ENCODE measurements at places on chromosomes 3 and 15. TPM values are rescaled to one million over a fixed set of nuclear protein-coding genes. Genes with fewer than 3 reads are reported as not detected.

DNA sequence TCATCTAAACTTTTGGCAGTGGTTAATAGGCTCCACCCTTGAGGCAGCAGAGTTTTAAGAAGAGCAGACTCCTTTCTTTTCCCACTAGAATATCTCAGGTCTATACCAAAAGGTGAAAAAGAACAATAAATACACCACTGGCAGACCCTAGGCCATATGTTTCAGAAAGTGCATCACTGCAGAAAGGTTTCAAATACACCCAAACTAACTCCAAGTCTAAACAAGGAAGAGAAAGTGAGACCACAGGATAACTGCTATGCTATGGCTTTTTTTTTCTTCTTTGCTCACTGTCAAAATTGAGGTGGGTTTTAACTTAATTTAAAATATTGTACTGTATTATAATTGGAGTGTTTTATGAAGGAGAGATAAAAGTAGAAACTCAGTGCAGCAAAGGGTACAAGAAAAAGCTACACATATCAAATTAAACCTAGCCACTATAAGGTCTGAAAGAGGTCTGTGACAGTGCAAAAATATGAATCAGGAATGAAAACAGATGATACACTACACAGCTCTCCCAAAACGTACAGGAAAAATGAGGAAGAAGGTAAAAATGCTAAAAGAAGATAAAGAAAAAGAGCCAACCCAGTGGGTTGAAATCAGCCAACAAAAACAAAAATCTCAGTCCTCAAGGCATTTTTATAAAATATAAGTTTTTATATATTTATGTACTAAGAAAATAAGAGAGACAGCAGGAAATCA, 8.4 kb downstream of the SNX4 start:
- no peaks in the 10 kb centered on the region for H3K27me3 ChIP-seq
- H3K36me3 ChIP-seq = peaks cover 66% of the 10 kb centered on the region
- H3K4me3 ChIP-seq = peak overlapping the region; percentile 41
- peaks cover 29% of the 10 kb centered on the region for H3K4me1 ChIP-seq
- peak overlapping the region; percentile 71 for H3K27ac ChIP-seq

DNA sequence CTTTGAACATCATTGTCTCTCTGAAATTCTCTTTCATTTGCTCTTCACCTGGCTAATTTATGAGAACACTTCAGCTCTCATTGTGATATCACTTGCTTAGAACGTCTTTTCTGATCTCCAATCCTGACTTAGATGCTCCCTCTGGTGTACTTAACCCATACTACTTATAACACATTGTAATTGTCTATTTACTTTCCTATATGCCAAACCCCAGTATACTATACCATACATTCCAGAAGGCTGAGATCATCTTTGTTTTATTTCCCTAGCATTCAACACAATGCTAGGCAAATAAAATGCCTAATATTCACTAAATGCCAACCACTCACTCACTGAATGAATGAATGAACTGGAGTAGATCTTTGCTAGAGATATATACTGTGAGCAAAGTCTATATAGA, 27.0 kb upstream of the PEX5L start:
- no peak overlapping the region for H3K27ac ChIP-seq
- no peaks in the 10 kb centered on the region for H3K36me3 ChIP-seq
- no peaks in the 10 kb centered on the region for H3K27me3 ChIP-seq
- DNase-seq = no peak

- peak overlapping the region; percentile 92 for H3K27ac ChIP-seq
- H3K4me1 ChIP-seq = peaks cover 39% of the 10 kb centered on the region
- no peak for DNase-seq
- H3K36me3 ChIP-seq = no peaks in the 10 kb centered on the region
- peaks cover 11% of the 10 kb centered on the region for H3K27me3 ChIP-seq
Observed at GRCh38 chr3:53044371-53044710, 1.5 kb downstream of the SFMBT1 start.

DNA sequence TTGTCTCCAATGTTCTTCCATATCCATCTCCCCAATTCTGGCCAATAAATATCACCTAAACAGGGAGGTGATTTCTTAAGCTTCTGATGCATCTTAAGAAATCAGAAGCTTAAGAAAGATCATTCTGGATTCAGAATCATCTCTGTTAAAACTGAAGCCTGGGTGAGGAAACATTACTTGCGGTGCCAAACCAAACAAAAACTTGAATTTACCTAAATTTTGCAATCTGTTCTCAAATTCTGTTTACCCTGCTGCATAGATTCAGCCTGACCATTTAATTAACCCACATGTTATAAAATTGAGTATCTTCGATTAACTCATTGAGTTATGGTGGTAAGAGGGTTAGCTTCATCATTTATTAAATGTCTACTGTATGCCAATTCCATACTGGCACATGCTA, 204.4 kb upstream of the ZNF385D start:
- no peaks in the 10 kb centered on the region for H3K4me1 ChIP-seq
- no peak overlapping the region for H3K27ac ChIP-seq
- no peak overlapping the region for H3K4me3 ChIP-seq
- DNase-seq = no peak
- no peaks in the 10 kb centered on the region for H3K36me3 ChIP-seq

DNA sequence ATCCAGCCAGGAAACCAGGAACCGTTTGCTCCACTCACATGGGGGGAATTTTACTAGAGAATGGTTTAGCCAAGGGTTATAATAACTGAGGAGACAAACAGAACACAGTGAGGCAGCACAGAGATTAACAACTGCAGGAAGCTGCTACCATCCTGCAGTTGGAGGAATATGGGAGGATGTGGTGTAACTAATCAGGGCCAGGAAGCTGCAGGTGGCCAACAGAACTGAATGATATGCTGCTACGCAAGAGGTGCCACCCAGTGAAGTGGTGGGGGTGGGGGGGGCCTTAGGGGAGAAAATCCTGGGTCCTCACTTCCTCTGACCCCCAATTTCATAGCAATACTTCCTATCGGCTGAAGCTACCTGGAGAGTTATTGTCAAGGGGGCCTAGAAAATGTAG, 306.4 kb upstream of the STT3B start:
- H3K36me3 ChIP-seq = peaks cover 17% of the 10 kb centered on the region
- no peaks in the 10 kb centered on the region for H3K27me3 ChIP-seq
- peak; percentile 62 for DNase-seq
- H3K27ac ChIP-seq = peak overlapping the region; percentile 80
- peaks cover 57% of the 10 kb centered on the region for H3K4me1 ChIP-seq

- H3K4me3 ChIP-seq = no peak overlapping the region
- H3K36me3 ChIP-seq = peaks cover 26% of the 10 kb centered on the region
- H3K27ac ChIP-seq = no peak overlapping the region
- H3K4me1 ChIP-seq = peaks cover 31% of the 10 kb centered on the region
Observed at GRCh38 chr3:122004991-122005565, 17.0 kb downstream of the ILDR1 start.

GRCh38 chr15:89556413-89557262, 18.6 kb upstream of the TICRR start:
- peaks cover 30% of the 10 kb centered on the region for H3K27me3 ChIP-seq
- H3K4me3 ChIP-seq = no peak overlapping the region
- no peaks in the 10 kb centered on the region for H3K36me3 ChIP-seq
- peak; percentile 57 for DNase-seq

DNA sequence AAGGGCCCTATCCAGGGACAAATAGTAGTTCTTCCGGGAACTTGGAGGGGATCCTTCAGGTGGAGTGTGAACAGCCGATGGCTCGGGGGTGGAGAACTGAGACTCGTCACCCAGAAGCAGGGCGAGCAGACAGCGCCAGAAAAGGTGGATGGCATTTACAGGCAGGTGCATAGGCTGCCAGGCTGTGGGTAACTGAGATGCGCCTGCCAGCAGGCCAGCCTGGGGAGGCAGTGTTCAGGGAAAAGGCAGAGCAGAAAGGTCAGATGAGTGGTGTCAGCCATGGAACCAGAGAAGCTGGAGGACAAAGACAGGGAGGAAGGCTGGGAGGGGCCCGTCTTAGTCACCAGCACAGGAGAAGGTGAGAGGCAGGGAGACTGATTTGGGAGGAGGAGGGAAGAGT, 53.0 kb upstream of the SEC22A start:
- H3K27ac ChIP-seq = no peak overlapping the region
- DNase-seq = no peak
- no peaks in the 10 kb centered on the region for H3K4me1 ChIP-seq
- peaks cover 34% of the 10 kb centered on the region for H3K36me3 ChIP-seq
- no peaks in the 10 kb centered on the region for H3K27me3 ChIP-seq

DNA sequence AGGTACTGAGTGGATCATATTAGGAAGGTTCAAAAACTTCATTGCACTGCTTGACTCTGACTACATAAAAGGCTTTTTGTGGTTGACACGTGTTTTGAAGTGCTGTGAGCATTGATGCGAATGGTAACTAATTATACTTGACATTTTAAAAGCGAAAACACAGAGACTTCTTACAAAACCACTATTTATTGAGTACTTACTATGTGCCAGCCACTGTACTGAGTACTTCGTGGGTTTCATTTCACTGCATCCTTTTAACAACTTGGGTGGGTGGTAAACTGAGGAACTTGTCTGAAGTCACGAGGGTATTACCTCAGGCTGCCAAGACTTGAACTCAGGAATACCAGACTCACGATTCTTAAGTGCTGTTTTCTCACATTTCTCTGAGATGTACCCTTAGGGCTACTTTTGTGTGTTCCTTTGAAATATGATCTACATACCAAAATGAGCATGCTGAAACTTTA, 45.3 kb upstream of the PPP4R2 start:
- H3K27me3 ChIP-seq = peaks cover 3% of the 10 kb centered on the region
- H3K27ac ChIP-seq = no peak overlapping the region
- H3K4me3 ChIP-seq = no peak overlapping the region
- H3K36me3 ChIP-seq = no peaks in the 10 kb centered on the region

GRCh38 chr3:103609472-103609871, 1174.7 kb downstream of the ZPLD1 start:
- no peak overlapping the region for H3K27ac ChIP-seq
- no peak for DNase-seq
- H3K4me1 ChIP-seq = no peaks in the 10 kb centered on the region
- H3K27me3 ChIP-seq = no peaks in the 10 kb centered on the region

DNA sequence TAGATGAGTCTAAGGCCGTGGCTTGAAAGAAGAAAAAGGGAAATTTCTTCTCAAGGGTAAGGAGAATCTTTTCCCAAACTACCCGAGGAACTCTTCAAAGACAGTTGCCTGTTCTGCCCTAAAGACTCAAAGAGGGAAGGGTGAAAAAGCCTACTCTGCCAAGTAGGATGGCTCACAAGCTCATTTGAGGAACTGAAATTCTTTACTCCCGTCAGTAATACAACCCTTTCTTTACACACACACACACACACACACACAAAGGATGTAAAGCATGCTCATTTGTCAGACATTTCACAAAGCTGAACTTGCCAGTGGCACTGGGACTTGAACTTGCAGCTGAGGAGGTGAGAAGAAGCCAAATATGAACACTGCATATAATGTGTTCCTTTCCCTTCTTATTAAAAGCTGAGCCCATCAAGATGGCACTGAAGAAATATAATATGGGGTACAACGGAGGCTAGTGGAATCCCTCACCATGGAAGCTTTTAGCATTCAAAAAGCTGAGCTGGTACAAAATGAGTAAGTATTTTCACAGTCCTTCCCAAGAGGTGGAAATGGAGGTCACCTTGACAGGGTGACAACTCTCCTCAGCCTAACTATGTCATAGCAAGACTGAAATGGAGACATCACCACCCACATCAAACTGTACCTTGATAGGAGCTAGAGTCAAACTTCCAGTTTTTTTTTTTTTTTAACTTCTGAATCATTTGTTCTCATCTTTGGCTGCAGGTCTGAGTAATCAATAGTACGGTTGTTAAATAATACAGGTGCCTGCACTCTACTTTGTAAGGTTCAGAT, 57.6 kb downstream of the TAFA4 start:
- H3K4me3 ChIP-seq = no peak overlapping the region
- no peaks in the 10 kb centered on the region for H3K36me3 ChIP-seq
- no peak for DNase-seq
- peaks cover 13% of the 10 kb centered on the region for H3K27me3 ChIP-seq
- H3K4me1 ChIP-seq = no peaks in the 10 kb centered on the region

- H3K4me3 ChIP-seq = peak overlapping the region; percentile 70
- peak overlapping the region; percentile 92 for H3K27ac ChIP-seq
- peaks cover 66% of the 10 kb centered on the region for H3K4me1 ChIP-seq
- H3K36me3 ChIP-seq = peaks cover 4% of the 10 kb centered on the region
- no peaks in the 10 kb centered on the region for H3K27me3 ChIP-seq
Observed at GRCh38 chr3:128787256-128788253, 61.6 kb downstream of the RAB7A start.

- no peak overlapping the region for H3K27ac ChIP-seq
- H3K27me3 ChIP-seq = no peaks in the 10 kb centered on the region
- DNase-seq = no peak
Observed at GRCh38 chr3:60055765-60056164, 1005.9 kb upstream of the CFAP20DC start.

- H3K4me1 ChIP-seq = no peaks in the 10 kb centered on the region
- DNase-seq = no peak
- no peaks in the 10 kb centered on the region for H3K27me3 ChIP-seq
- H3K36me3 ChIP-seq = no peaks in the 10 kb centered on the region
- H3K27ac ChIP-seq = no peak overlapping the region
Observed at GRCh38 chr15:40290918-40291574, 8.2 kb upstream of the ANKRD63 start.

DNA sequence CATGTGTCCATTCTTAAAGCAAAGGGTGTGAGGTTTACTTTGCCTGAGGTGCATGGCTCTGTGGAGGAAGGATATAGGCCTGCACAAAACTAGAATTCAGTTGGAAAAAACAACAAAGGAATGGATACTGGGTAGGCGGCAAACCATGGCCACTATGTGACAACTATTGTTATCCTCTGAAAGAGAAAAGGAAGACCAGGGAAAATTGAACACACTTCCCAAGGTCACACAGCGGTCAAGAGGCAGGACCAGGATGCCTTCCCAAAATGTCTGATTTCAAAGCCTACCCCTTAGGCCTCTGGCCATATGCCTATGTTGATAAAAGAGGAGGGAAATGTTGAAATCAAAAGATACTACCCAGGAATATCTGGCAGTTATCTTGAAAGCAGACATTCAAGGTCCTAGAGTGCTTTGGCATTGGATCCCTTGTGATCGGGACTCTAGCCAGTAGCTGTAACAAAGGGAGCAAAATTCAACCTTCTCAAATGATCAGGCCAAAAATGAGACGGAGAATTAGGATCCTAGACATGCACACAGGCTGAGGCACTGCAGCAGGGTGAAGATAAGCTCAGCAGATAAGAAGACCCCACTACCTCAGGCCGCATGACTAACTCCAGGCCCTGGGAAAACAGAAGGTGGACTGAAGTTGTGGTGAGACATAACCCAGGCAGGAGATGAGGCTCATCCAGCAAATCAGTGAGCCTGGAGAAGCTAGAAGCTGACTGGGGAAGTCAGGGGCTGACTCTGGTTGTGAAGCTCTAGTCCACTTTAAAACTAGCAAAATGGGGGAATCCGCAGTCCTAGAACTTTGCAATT, 292.2 kb downstream of the NEK10 start:
- no peak for DNase-seq
- H3K27ac ChIP-seq = no peak overlapping the region
- H3K36me3 ChIP-seq = no peaks in the 10 kb centered on the region
- no peak overlapping the region for H3K4me3 ChIP-seq
- H3K27me3 ChIP-seq = no peaks in the 10 kb centered on the region

The STRIT1 gene
- not detected for total RNA-seq

The SERF2 gene
- 808 TPM for total RNA-seq

The ANKUB1 gene
- total RNA-seq = not detected
